NCI-H2171 (cell line): ENCODE measurements at places on chromosomes 5 and 9.

GRCh38 chr9:131629825-131630204 is 84.5 kb downstream of the PRRT1B start:
- no peak for DNase-seq

GRCh38 chr5:170361116-170361515 is 28.1 kb downstream of the KCNMB1 start:
- DNase-seq: no peak

- no peak for DNase-seq
Observed at GRCh38 chr5:112097768-112098167, 321.3 kb downstream of the EPB41L4A start.

DNA sequence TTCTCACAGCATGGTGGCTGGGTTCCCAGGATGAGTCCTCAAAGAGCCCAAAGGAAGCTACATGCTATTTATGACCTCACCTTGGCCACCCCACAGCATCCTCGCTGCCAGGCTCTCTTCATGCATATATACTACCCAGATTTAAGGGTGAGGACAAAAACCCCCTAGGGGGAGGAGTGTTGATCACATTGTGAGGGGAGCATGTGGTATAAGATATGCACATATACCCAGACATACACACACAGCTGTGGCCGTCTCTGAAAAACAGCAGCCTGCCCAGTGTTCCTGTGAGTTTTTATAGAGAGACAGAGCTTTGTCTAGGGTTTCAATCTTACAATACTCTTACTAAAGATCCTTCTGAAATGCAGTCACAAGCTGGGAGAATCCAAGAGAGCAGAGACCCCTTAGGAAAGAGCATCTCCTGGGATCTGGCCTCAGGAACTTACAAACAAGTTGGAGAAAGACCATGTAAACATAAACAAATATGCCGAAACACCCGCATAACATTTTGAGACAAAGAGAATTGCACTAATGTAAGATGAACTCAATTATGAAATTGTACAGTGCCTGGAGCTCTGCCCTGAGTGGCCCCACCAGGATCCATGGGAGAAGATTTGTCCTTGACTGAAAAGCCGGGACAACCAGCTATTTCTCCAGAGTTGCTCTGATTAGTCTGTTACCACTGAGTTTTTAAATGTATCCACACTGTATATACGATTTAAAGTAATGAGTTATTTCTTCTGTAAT is 146.4 kb downstream of the GADD45G start:
- DNase-seq: no peak

DNA sequence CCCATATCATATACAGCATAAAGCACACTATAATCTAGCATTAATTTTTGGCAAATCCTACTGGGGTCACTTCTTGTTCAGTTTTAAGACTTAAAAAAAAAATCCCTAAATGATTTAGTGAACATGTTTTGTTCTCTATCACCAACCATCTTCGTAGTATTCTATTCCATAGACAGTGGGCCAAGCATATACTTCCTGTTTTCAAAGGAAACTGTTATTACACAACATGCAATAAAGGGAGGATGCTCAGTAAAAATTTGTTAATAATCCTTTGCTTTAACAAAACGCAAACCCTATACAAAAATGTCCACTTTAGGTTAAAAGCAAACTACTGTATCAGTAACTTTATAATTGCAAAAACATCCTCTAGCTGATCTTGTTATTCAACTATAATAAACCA is 13.0 kb downstream of the CCNH start:
- DNase-seq: no peak

- no peak for DNase-seq
Observed at GRCh38 chr5:44389823-44390143, 563 bp upstream of the FGF10 start.

DNA sequence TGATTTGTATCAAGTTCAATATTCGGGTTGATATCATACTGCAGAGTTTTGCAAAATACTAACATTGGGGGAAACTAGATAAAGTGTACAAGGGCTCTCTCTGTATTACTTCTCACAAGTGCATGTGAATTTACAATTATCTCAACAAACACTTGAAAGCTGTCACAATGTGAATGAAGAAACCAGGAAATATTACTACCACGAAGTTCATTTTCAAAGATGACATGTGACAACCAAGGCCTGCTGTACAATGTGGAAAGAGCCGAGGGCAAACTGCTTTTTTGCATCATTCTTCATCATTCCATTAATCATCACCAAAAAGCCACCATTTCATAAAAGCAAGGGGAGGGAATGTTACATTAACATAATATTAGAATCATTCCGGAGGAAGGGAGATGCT is 310.0 kb downstream of the GLIS3 start:
- no peak for DNase-seq

- DNase-seq: no peak
Observed at GRCh38 chr9:88387036-88387551, 1.1 kb upstream of the SPIN1 start.

DNA sequence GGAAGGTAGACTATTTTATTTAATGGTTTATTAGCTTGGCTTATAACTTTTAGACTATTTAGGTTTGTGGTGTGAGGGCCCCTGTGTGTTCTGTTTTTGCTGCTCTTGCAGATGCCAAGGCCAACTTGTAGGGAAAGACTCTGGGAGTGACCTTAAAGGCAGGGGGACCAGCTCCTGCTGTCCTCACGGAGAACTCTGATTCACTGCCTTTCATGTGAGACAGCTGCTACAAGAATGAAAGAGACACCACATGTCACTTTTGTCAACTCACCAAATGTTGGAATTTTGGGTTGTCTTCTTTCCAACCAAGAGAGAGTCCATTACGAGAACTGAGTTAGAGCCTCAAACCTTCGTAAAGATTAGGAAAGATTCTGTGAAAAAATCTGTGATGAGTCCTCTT is 258.3 kb upstream of the ADAMTSL1 start:
- DNase-seq: no peak

DNA sequence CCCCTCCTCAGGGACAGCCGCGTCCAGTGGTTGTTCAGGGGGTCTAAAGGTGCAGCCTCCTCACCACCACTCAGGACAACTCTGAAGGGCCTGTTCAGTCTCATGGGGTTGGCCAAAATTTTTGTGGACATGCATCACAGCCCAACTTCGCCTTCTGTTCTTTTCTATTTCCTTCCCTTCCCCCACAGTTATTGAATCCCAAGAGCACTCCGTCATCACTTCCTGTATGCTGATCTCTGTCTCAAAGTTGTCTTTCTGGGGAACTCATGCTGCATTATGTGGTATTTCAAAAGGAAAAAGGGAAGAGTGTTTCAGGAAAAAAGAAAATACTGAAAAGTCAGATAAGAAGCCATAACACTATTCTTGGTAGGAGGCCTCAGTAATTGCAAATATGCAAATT is 355.4 kb downstream of the CAAP1 start:
- no peak for DNase-seq
